Retinal pigment epithelial cell (primary cell): ENCODE measurements at places on chromosomes 1 and 21.
A peak's percentile ranks its signal among the peaks of the same experiment; 100 is the strongest.

GRCh38 chr1:28136169-28136921, 40.1 kb downstream of the PTAFR start:
- no peak for DNase-seq

DNA sequence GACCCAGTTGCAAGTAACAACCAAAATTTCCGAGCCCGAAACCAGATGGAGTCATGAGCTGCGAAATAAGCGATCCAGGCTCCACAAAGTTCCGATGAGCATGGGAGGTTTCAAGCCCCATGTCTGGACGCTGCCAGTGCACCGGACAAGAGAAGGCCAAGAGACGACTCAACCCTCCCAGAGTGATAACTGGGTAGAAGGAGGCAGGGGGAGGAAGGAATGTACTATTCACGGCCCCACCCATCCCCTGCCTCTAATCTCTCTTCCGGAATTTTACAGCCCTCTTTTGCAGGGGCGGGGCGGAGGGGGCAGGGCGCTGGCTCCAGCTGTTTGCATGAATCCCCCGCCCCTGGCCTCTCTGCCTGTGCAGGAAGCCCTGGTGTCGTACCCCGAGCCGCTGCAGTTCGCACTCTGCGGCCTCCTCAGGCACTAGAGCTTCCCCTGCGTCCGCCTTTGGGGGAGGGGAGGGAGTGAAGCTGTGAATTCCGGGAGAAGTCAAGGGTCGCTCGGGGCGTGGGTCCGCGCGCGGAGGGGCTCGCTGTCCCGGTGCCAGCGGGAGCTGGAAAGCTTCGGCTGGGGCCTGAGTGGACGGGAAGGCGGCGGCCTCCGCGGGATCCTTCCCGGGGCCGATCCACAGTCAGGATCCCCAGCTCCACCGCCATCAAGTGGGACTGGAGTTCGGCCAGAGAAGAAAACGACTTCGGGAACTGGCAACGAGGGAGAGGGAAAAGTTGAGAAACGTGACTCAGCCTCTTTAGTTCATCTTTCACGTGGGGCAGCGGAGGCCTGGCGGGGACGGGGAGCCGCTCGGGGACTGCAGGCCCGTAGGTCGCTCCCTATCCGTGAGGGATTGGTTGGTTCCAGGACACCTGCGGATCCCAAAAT, 6.3 kb upstream of the PTP4A2 start:
- DNase-seq: peak; percentile 71

- DNase-seq: no peak
These were observed 1.1 kb downstream of the EEIG2 start for GRCh38 chr1:108560874-108561459.

- no peak for DNase-seq
These were observed 56.8 kb downstream of the SKI start for GRCh38 chr1:2284932-2285331.

DNA sequence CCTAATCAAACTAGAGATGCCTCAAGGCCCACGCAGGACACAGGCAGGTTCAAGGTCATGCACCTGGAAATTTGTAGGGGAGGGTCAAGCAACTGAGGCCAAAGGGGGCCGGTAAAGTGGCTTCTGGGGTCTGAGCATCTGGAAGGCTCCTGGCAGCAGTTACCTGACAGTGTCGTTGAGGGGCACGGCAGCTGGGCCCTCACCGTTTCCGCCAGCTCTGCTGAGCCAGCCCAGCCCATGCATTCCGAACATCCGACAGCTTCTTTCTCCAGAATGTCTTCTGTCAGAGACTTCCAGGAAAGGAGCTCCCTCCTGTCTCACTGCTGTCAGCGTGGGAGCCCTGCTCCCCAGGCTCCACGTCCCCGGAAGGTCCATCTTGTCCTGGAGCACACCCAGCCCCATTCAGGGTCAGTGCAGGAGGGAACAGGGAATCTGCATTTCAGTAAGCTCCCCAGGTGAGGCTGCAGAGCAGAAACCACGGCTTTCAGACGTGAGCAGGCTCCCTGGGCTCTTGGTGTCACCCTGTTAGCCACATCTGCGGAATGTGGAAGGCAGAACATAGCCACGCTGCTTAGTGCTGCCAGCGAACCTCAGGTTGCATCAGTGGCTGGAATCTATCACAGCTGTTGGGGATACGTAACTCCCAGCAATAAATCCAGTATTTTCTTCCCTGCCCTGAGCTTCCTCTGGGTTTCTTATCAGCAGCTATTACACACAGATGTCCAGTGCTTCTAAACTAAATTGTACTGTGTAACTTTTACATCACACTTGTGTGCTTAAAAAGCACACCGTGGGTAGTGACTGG, 36.3 kb upstream of the FAM3B start:
- DNase-seq: no peak

DNA sequence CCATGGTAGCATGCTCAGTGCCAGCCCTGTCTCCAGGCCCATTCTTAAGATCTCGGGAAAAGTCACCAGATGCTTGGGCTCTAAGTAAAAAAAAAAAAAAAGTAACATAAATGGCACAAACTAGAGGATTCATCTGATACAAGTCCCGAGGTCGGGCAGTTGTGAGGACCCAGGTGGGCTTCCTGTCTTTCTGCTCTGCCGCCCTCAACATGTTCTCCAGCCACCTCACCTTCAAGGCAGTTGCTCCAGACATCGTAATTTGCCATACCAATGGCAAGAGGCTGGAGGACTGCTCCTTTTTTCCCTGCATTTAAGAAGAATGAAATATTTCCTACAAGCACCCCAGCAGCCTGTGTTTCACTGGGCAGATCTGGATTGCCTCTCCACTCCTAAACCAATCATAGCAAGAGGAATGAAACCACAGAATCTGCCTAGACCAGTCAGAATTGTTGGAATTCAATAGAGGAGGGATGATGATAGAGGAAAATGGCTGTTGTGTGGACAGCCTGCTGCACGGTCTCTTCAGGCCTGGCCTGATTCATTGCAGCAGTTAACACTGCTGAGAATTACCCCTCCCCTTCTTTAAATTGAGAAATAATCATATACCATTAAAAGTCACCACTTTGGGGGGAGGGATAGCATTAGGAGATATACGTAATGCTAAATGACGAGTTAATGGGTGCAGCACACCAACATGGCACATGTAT, 5.4 kb downstream of the HMGN2 start:
- DNase-seq: no peak

- DNase-seq: no peak
These were observed 124.6 kb upstream of the CAMK1G start for GRCh38 chr1:209458921-209459320.

DNA sequence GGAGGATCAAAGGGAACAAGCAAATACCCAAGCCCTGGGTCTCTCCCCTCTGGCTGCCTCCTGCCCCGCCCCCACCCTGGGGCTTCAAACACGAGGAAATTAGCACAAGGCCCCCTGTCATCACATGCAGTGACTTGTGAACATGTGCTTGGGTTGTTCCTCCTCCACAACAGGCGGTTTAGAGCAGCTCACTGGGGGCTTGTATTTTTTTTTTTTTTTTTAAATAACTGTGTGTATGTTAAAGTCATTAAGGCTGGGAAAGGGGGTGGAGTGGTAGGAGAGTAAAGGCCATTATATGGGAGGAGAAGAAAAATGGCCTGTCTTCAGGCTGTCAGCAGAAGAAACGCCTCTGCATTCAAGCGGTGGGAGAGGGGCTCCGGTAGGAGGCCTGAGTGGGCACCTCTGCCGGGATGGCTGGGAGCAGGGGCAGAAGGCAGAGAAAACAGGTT, 64.2 kb downstream of the PLXNA2 start:
- DNase-seq: no peak

DNA sequence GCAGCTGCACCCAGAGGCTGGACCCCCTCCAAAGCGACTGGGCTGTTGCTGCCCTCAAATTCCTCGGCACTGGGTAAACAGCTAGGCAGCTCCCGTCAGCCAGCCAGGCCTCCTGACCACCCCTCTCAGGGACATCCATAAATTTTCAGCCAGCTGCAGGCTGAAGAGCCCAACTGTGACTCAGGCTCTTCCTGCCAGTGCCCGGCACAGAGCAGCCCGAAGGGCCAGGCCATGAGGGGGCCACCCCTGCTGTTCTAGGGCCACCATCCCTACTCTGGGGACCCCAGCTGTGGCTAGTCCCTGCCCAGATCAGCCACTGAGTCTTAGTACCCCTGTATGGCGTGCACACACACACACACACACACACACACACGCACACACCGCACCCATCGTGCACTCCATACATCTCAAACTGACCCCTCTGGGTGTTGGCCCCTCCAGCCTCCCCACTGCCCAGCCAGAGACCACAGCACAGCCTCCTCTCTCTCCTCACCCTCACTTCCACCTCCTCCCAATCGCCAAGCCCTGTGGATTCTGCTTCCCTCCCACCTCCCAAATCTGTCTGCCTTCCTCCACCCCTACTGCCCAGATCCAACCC, 6.2 kb upstream of the LAPTM5 start:
- no peak for DNase-seq

DNA sequence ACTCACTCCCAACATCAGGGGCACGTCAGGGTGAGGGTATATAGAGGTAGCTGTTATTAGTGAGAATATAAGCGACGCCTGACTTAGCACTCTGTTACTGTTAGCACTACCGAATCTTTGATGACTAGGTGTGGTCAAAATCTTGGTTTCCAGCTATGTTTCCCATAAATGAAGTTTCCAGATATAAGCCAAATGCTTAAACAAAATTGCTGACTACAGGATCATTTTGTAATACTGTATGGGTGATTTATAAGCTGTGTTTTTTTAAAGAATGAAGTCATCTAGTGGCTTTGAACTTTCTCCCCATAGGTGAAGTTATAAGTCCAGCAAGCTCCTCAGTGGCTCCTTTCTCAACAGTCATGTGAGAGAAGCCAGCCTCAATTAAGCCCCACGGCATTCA, 23.7 kb downstream of the KCNJ15 start:
- DNase-seq: no peak

- no peak for DNase-seq
These were observed 1.4 kb downstream of the RSPO1 start for GRCh38 chr1:37633040-37633937.

DNA sequence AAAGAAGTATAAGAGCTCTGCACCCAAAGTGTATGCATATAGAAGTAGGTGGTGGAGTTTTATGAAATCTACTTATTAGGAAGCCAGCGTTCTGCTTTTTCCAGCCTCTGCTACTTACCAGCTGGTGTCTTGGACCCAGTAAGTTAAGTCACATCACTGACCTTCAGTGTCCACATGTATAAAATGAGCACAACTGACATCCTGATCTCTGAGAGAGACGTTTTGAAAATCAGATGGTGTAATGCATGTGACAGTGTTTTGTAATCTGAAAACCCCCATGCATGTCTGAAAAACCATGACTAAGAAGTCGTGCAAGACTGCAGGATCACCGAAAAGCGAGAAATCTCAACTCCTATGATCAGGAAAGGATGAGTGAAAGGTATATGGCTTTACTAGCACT, 2.0 kb downstream of the CR1 start:
- DNase-seq: no peak
